SK-N-SH (cell line): ENCODE measurements at places on chromosomes 5 and 9. TPM values are rescaled to one million over a fixed set of nuclear protein-coding genes. Genes with fewer than 3 reads are reported as not detected.

GRCh38 chr9:72554221-72554641 lies 32.8 kb downstream of the TMC1 start:
- DNase-seq, result no peak

GRCh38 chr9:27394154-27394825 lies 97.3 kb upstream of the EQTN start:
- no peak for DNase-seq

GRCh38 chr5:3344671-3345070 lies 251.0 kb upstream of the IRX1 start:
- DNase-seq, result no peak

GRCh38 chr5:45793638-45794532 lies 97.7 kb upstream of the HCN1 start:
- DNase-seq, result no peak

- DNase-seq, result no peak
These were observed 176.6 kb upstream of the SH3GL2 start for GRCh38 chr9:17402309-17402708.

DNA sequence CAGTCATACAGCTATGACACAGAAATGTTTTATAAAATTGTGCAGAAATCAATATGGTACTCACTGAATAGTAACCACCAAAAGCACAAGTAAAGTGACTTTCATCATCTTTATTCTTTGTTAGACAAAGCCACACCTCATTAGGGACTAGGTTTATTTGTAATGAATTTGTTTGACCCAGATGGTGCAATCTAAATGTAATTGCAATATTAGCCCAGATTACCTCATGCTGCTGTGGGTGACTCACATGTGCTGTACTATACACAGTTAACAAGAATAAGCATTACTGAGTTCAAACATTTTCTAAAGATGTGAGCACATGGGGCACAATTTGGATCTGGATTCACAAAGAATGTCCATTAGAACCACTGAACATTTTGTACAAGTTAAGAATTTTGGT lies 759.3 kb upstream of the TYRP1 start:
- no peak for DNase-seq

- DNase-seq, result no peak
These were observed 191.4 kb upstream of the SGCD start for GRCh38 chr5:156135531-156135930.

GRCh38 chr9:17462869-17463464 lies 115.9 kb upstream of the SH3GL2 start:
- peak; percentile 24 for DNase-seq

SPATA31A3 gene
- not detected in 2 replicates for polyA plus RNA-seq

ZNF300 gene
- 3.5 and 4.9 TPM in 2 replicates for polyA plus RNA-seq

HTR1A gene
- not detected in 2 replicates for polyA plus RNA-seq

BRD8 gene
- 46.2 and 64.4 TPM in 2 replicates for polyA plus RNA-seq

RORB gene
- 0.13 and 0.47 TPM in 2 replicates for polyA plus RNA-seq
